ENCODE measurements at places on chromosomes 2 and 18.

GRCh38 chr18:7945882-7946281, 378.8 kb downstream of the PTPRM start:
- DNase-seq = no peak

DNA sequence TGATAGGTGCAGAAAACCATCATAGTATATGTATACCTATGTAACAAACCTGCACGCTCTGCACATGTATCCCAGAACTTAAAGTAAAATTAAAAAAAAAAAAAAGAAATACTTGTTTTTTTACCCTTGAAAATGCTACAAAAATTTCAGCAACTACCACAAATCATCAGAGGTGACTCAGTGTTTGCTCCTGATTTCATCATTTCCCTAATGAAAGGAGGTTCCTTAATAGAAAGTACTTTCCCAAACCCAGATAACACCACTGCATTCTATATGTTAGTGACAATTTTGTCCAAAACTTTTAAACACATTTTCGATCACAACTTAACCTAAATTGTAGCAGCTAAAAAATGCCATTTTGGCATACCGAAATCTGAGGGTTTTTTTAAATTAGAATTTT, 163.3 kb downstream of the SLC39A10 start:
- DNase-seq = no peak

DNA sequence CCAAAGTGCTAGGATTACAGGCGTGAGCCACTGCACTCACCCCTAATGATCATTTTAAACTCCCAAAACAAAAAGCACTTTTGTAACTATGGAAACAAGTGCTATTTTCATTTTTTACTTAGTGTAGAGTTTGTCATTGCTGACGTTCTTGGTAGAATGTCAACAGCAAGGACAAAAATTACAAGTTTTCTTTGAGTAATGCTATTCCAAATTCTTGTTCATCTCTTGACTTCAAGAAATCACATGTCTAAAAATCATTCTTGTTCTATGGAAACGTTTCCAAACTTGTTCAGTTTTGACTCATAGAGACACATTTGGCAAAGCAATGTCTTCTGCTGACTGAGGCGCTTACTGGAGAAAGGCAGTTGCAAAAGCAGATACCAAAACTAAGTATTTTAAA, 82.6 kb downstream of the MBP start:
- DNase-seq = no peak

DNA sequence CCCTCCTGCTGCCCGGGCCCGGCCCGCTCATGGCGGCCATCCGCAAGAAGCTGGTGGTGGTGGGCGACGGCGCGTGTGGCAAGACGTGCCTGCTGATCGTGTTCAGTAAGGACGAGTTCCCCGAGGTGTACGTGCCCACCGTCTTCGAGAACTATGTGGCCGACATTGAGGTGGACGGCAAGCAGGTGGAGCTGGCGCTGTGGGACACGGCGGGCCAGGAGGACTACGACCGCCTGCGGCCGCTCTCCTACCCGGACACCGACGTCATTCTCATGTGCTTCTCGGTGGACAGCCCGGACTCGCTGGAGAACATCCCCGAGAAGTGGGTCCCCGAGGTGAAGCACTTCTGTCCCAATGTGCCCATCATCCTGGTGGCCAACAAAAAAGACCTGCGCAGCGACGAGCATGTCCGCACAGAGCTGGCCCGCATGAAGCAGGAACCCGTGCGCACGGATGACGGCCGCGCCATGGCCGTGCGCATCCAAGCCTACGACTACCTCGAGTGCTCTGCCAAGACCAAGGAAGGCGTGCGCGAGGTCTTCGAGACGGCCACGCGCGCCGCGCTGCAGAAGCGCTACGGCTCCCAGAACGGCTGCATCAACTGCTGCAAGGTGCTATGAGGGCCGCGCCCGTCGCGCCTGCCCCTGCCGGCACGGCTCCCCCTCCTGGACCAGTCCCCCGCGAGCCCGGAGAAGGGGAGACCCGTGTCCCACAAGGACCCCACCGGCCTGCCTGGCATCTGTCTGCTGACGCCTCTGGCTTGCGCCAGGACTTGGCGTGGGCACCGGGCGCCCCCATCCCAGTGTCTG, 767 bp downstream of the RHOB start:
- DNase-seq = no peak

DNA sequence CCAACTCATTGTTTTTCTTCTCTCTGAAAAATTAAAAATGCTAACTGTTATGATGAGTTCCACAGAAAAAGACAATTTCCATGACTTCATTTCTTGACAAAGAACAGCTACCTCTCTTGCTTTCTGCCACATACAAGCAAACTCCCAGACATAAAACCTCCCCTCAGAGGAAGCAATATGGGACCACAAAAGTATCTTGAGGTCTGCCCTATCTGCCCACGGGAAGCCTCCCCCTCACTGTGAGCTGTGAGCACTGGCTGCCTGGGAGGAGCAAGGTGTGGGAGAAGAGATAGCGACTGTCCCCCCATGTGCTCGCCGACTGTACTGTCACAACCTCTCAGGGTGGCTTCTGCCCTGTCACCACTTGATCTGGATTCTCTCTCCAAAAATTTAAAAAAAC, 69.7 kb upstream of the NRP2 start:
- DNase-seq = no peak

DNA sequence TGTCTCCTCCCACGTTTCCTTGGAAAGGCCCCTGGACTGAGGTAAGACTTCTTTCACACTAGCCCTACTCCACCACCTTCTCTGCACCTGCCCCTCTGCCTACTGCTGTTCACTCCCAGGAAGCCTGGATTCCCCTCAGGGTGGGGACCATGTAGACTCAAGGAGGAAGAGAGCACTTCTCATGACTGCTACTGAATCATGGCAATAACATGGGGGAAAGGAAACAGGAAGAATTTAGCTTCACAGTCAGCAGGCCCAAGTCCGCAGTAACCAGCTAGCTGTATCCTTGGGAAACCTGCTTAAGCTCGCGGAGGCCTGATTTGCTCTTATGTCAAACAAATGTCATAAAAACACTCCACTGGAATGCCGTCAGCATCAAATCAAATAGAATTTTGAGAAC, 126.2 kb upstream of the CAPN13 start:
- DNase-seq = no peak

- no peak for DNase-seq
These were observed 70.3 kb downstream of the HNMT start for GRCh38 chr2:138034536-138034935.

GRCh38 chr2:174634130-174635014, 36.8 kb upstream of the WIPF1 start:
- DNase-seq = no peak

DNA sequence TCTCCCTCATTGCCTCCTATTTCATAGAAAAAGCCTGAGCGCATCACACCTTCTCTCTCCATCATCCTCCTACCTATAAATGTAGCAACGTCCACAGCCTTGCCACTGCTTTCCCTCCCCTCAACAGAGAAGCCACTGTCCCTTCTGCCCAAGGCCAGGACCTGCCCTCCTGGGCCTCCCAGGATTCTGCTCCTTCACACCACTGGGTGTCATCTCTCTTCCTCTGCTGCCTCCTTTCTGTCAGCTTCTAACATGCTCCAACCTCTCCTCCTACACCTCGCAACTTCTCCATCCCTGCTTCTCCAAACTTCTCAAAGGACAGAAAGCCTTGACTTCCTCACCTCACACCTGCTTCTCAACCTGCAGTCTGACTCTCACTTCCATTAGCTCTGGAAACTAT, 21.2 kb upstream of the ME2 start:
- no peak for DNase-seq

- DNase-seq = no peak
These were observed 669.5 kb upstream of the REG3G start for GRCh38 chr2:78355967-78356366.

DNA sequence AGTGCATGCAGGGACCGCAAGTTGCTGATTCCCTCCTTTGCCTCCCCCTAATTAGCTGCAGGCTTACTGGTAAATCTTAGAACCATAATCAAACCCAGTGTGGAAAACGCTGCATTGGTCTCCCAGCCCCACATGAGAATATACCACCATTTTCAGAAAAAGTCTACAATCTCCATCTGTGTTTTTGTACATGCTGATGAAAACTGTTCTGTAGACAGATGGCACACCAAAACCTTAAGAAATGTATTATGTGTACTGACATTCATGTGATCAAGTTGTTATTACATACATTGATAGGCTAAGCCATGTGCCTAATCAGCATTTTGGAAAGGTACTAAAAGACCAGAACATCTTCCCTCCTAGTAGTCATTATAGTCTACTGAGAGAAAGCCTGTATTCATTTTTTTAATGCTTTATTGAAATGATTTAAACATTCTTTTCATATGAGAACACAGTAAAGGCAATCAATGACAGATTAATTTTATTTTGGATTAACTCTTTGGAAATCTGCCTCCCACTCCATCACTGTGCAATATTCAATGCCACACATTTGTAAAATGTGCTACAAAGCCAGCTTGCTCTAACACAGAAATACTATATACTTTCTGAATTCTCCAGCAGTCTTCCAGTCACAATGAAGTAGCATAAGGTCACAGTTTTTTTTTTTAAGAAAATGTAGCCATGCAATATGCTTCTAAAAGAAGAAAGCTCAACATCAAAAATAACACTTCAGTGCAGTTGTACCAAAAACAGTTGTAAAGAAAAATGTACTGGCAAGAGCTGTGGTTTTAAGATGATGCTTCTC, 1.8 kb upstream of the CRYGA start:
- DNase-seq = no peak

- no peak for DNase-seq
These were observed 100.1 kb downstream of the SLC25A12 start for GRCh38 chr2:171793691-171794678.

DNA sequence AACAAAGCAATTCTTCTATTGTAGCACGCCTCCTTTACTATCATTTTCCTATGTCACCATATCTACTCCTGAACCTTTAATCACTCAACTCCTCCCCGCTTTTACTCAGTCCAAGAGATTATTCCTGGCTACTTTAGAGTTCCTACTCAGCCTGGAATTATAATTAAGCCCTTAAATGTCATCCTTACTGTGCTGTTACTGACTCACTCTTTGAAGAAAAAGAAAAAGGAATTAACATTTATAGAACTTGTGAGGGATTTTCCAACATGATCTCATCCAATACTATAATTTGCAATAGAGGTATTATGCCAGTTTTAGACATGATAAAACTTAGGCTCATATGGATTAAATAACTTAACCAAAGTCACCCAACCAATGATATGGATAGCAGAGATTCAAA, 61.7 kb downstream of the CCDC88A start:
- DNase-seq = no peak

DNA sequence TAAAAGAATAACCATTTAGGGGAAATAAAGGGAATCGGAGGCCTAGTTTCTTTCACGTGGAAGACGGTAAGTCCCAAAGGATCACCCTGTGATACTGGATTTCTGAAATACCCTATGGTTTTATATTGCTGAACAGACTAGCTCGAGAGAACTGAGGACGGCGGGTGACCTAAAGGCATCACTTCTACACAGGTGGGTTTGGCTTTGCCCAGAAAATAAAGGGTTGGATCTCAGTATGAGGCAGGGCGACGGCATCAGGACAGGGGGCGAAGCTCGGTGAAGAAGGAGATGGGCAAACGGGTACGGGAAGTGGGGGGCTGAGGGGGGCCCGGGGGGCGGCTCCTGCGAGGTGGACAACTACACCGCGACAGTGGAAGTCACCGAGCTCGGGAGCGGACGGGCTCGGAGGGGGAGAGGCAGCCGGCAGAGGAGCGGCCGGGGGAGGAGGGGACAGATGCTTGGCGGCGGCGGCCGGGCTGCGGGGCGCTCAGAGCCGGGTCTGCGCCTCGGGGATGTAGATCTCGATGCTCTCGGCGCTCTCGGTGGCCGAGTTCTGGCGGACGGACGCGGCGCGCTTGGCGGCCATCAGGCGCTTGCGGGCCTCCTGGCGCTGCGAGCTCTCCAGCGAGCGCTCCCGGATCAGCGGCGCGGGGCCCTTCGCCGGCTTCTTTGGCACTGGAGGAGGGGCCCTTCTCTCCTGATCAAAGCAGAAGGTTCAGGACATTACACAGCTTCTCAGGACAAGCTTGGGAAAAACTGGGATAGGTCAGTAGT, 48.9 kb downstream of the TGIF1 start:
- DNase-seq = no peak

DNA sequence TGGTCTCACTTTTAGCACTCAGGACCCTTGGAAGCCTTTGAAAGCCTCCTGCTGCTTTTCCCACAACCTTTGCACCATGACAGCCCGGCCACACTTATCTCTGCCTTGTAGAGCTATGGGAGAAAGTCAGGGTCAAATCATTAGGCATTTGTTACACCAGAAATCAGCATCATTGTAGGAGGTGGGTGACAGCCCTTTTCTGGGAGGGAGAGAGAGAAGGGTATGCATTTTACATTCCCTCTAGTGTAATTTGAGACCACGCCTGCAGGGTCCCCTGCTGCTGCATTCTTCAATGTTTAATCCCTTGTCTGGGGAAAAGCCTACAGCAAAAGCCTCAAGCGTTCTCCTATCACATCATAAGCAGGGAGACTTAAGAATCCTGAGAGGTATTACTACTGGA, 766.8 kb upstream of the FAM98A start:
- DNase-seq = no peak

DNA sequence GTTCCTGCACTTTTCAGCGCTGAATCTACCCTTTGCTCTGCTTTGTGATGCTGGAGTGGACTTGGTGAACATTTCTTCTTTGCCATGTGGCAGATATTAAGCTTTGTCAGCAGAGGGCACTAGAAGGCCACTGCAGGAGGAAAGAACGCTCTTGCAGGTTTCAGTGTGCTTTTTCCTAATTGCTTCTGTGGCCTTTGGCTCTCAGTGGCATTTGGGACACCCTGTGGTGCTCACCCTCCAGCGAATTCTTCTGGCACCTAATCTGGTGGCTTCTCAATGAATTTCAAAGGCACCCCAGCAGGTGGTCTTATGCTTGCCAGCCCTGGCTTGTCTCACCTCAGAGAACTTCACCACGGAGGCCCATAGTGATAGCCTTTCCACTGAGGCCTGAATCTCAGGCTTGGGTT, 146.7 kb downstream of the MYO3B start:
- no peak for DNase-seq
